ENCODE measurements at places on chromosomes 6 and 20. TPM values are rescaled to one million over a fixed set of nuclear protein-coding genes. Genes with fewer than 3 reads are reported as not detected.

DNA sequence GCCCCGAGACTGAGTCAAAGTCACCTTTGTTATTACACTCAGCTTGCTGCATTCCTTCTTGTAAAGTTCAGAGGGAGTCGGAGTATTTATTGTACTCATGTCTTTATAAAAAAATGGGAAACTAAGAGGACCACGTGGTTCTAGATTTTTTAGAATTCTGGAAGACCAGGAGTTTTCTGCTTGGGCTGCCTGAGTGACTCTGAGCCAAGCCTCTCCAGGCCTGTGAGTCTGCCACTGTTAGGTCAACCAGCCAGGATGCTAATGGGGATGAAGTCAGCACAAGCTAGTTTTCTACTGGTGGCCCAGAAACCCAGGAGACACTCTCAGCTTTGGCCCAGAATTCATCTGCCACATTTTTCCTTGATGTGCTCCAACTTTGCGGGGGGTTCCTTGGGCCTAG lies 453.5 kb upstream of the SULF2 start:
- DNase-seq: no peak

DNA sequence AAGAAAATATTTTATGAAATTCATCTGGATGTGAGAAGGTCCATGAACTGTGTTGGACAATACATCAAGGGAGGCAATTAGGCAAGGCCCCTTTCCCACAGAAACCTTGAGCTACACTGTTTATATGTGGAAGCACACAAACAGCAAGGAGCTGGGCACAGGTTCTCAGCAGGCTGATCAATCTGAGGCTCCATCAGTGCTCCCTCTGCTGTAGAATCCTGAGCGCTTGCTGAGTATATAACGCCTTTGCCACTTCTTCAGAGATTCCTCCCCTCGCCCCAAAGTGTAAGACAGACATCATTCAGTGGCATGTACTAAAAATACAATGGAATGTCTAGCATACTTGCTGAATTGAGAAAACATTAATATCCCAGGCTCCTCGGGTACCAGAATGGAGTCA lies 146.9 kb downstream of the PRKN start:
- no peak for DNase-seq

DNA sequence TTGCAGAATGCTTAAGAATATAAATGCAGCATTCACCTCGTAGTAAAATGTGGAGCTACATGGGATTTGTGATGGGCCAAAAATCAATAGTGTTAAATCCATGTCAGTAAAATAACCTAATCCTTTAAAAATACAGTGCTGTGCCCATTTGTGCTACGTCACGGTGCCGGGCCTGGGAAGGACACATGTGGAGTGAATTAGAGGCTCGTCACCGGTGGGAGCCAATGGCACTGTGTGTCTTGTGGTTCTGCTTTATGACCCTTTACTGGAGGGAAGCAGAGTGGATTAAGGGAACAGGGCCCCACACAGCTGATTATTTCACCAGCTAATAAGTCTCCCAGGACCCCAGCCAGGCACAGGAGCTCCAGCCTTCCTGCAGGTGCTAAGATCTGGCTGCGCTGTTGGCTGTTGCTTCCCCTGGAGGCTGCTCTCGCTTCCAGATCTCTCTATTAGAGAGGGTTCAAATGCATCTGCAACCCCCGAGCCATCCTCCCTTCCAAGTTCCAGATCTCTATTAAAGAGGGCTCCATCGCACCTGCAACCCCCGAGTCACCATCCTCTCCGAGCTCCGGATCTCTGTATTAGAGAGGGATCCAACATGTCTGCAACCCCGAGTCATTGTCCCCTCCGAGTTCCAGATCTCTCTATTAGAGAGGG lies 405.8 kb downstream of the CDH4 start:
- no peak for DNase-seq

DNA sequence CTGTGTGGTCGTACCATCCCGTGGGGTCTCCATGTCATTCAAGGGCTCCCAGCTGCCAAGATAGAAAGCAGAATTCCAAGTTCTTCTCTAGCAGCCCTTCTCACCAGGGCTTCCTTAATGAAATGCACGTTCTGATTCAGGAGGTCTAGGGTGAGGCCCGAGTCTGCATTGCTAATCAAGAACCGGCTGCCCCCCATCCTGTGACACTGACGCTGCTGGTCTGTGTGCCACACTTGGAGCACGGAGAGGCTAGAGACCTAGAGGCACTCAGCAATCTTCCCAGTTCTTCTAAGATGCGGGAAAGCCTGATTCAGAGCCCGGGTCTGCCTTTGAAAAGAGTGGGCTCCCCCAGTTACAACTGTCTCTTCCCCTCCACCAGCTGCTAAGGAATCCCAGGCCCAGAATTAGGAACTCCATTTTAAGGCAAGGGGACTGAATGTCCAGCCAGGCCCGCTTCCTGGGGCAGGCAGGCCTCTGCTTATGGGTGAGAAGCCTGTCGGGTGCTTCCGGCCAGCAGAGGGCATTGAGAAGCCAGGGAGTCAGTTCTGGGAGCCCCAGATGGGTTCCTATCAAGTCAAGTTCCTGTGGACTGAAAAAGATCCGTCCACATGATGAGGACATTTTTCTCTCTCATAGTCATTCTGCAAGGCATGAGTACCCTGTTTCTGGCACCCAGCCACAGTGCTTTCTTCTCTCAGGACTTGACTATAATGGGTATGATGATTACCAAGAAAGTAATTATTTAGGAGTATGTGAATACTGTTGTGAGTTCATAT lies 69.8 kb upstream of the RIN2 start:
- peak; percentile 59 for DNase-seq

DNA sequence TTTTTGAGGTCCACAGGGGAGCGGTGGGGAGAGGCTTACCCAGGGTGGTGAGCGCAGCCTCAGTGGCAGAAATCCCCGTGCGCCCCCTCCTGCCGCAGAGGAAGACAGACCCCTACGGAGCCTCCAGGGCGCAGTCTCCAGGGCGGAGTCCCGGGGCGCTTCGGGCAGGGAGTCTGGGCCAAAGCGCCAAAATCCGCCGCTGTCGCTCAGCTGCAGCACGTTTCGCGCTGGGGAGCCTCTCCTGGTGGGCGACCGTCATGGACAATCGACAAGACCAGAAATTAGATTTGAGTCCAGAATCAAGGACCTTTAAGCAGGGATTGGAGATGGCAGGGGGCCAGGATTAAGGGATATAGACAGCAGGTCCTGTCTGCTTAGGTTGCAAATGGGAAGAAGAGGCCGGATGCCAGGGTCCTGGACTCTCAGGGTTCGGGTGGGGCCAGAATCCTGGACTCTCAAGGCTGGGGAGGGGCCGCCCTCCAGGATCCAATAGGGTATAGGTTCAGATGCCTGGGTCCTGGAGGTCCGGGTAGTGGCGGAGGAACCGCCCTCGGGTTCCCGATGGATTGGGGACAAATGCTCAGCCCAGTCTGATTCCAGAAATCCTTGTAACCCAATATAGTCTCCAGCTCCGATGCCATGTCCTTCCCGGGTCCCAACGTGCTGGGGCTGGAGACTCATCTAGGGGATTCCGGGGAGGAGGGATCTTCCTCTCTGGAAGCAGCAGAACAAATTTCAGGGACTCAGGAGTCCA lies 7.9 kb upstream of the HLA-E start:
- DNase-seq: no peak

GRCh38 chr6:20575704-20576451 lies 41.6 kb downstream of the CDKAL1 start:
- peak; percentile 19 for DNase-seq

- DNase-seq: no peak
Observed at GRCh38 chr6:71258078-71258866, 30.3 kb upstream of the OGFRL1 start.

DNA sequence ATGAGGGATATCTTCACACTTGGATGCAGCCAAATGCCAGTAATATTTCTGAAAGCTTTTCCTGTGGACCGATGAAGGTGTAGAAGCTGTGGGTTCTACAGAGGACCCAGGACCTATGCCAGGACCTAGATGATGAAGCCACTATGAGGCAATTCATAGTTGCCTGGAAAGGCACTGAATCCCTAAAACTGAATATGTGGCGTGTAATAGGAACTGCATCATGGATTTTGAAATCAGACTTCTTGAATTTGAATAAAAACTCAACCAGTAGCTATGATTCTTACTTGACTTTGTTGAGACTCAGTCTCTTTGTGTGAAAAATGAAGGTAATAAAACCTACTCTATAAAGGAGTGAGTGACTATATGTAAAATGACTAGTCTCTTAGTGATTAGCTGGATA lies 89.9 kb upstream of the SGK1 start:
- no peak for DNase-seq

GRCh38 chr6:122484760-122485159 lies 13.2 kb upstream of the SERINC1 start:
- no peak for DNase-seq

DNA sequence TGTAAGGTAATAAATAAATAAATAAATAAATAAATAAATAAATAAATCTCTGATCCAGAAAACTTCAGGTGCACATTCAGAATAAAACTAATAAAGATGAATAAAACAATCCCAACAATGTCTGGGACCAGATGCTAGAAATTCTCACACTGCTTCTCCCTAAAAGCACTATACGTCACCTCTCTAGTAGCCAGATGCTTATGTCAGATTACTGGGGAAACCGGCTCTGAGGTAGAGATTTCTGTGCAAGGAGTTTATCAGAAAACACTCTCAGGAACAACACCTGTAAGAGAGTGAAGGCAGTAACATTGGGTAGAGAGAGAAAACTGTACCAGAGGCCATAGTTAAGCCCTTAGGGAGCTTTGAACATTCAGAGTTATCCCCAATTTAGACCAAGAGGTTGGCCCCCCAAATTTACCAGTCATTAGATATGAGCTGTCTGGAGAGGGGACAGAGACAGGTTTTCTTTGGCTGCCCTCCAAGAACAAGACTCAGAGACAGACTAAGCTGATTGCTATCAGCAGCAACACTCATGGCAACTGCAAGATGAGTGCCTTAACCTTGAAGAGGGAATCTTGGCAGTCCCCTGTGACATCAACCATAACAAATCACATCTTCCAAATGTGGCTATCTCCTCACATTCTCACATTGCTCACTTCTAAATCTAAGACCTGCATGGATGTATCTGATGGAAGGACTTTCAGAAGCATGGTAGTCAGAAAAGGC lies 151.2 kb upstream of the BMP5 start:
- DNase-seq: no peak

GRCh38 chr6:43798688-43799444 lies 28.9 kb downstream of the VEGFA start:
- DNase-seq: no peak

DNA sequence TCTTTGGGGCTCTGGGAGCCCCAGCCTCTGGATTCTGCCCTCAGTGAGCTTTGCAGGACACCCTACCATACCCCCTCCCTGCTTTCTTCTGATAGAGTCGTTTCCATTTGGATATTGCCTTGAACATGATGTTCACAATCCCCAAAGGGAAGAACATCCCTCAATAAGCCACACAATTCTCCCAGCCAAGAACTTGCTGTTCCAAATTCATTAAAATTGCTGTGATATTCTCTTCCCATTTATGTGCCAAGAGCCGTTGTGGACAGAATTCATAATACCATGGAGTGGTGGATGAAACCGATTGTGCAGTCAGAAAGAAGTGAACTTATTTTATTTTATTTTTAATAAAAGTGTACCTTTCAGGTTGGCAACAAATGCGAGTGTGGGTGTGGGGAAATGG lies 95.8 kb downstream of the DHX35 start:
- DNase-seq: no peak

DNA sequence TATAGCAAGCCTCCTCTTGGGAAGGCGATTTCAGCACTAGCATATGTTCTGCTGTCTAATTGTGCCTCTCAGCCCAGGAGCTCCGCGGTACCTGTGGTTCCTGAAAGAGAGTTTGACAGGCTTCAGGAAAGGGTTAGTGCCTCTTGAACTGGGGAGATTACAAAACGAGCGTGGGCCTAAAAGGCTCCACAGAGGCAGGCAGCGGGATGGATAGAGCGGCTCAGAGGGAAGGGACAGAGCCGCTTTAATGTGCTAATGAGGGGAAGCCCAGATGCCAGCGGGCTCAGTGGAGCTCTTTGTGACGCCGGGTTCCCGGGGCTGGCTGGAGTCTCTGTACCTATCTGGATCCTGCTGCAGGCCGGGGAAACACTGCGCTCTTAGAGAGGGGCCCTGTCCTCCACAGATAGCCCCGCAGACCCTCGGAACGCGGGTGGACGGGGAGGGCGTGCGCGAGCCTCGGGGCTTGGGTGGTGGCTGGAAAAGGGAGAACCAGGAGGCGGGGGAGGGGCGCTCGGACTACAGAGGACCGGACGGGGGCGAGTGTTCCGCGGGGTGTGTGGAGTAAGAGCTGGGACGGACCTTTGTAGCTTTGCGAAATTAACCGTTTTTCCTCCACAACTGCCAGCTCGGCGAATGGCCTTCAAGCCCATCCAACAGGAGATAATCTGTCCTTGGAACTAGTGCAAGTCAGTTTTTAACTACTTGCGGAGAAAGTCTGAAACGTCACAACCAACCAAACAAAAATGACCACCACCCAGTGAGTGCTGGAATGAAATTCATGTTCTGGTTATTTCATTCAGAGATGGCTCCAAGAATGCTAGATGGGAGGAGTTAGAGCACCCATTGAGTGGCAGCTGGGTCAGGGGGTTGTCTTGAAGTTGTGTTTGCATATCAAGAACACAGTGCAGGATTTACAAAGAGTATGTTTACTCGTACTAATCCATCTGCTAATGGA lies 13.0 kb downstream of the SLC35F1 start:
- peak; percentile 26 for DNase-seq

DNA sequence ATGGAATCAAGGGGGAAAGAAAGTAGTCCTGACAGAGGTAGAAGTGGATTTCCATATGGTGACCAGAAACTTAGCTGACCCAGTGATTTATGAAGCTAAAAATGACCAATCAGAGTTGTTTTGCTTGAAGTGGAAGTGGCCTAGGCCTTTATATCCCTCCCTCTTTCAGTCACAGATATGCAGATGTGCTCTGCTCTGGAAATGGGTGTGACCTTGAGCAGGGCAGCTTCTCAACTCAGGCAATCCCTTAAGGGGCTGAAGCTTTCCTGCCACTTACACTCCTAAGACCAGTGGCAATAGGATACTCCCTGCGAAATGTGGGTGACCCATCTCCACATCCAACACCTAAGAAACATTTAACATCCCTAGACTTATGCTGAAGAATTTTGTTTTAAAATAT lies 256.6 kb downstream of the EYS start:
- DNase-seq: no peak

DNA sequence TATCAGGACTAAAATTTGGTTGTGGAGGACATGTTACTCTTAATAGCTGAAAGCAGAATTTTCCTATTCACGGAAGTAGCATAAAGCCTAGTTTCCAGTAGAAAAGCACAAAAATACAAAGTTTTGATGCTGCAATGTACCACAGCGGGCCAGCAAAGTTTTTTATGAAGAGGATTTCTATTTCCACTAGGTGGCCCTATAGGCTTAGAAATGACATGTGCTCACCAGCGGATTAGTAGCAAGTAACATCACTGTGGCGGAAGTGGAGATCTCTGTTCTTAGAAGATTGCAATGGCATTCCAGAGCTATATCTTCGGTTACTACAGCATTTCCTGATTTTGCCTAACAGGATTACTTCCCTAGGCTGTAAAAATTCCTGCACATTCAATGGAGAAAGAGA lies 1219.0 kb upstream of the EYS start:
- DNase-seq: no peak

- DNase-seq: no peak
Observed at GRCh38 chr20:20498076-20498861, 130.4 kb downstream of the INSM1 start.

CST2 gene
- not detected for total RNA-seq

OR2H1 gene
- not detected for total RNA-seq

TFAP2C gene
- total RNA-seq: 0.82 TPM

LEMD2 gene
- total RNA-seq: 105 TPM

TRDN gene
- 9.1 TPM for total RNA-seq

VNN1 gene
- total RNA-seq: 1.5 TPM

TRAM2 gene
- total RNA-seq: 29.4 TPM

DEF6 gene
- total RNA-seq: 24.0 TPM
